ENCODE measurements at places on chromosomes 6 and 20.

DNA sequence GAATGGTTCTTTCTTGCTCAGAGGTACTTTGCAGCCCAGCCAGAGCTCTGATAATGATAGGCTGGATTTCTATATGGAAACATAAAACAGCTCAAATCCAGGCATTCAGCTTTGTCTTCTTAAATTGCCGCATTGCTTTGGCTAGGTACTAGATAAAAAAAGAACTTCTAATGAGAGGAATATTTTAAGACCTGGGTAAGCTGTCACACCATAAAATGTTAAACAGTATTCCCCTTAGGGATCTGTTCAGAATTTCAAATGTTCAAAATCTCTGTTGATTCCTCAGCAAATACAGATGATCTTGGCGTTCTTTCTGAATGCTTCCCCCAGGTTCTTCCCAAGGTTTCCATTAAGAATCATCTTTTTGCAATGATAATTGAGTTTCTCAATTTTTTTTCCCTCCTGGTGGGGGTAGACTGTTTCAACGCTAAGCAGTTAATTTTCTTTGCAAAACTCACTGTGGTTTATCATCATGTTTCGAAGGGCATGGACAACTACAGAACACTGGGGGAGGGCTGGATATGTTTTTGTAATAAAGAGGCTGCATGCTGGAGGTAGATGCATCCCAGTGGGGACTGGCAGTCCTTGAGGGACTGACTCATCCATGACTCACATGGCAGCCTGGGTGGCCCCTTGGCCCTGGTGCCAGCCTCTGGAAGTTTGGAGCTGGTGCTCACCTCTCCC lies 31.0 kb downstream of the TIAM2 start:
- DNase-seq, result no peak

DNA sequence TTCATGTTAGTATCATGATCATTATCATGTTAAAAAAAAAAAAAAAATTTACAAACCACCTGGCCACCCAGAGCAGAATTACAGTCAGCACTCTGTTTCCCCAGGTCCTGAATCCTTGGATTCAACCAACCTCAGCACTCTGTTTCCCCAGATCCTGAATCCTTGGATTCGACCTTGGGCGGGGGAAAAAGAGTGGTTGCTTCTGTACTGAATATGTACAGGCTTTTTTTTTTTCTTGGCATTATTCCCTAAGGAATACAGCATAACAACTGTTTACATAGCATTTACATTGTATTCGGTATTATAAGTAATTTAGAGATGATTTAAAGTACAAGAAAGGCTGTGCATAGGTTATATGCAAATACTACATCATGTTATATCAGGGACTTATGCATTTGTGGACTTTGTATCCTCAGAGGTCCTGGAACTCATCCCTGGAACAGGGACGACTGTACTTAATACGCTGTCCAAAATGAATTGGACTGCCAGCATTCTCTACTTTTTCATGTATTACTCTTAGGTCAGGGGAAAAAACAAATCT lies 31.2 kb downstream of the GCNT2 start:
- no peak for DNase-seq

- no peak for DNase-seq
These were observed 620.5 kb downstream of the DOK5 start for GRCh38 chr20:55095745-55096400.

DNA sequence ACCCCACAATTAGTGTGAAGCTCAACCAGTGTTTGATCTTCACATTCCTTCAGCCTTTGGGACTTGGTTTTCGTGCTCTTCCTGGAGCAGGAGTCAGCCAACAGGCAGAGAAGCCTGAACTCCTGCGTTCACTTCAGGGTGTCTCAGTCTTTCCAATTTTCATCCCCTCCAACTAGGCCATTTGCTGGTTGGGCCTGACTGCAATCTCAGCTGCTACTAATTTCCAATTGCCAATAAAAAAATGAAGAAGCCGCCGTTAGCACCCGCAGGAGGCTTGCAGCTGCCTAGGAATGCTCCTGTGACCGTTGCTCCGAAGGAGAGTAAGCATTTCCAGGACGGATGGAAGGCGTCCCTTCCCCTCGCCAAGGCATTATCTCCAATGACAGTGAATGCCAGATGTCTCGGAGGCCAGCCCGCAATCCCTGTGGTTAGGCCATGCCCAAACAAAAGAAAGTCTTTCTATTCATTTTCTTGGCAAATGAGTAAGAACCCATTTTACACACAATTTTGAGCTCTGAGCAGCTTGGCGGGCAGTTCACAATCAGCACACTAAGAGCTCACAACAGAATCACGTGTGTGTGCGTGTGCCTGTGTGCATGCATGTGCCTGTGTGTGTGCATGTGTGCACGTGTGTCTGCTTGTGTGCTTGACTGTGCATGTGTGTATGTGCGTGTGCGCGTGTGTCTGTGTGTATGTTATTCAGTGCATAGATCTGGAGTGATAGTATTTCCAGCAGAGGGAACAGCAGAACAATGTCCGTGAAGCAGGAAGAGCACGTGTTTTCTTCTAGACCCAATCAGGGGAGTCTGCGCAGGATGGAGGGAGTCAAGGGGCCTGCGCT lies 301.2 kb downstream of the SMOC2 start:
- DNase-seq, result no peak

GRCh38 chr6:155738602-155739105 lies 283.0 kb upstream of the NOX3 start:
- no peak for DNase-seq

GRCh38 chr6:163412341-163412740 lies 2.2 kb upstream of the QKI start:
- DNase-seq, result no peak

DNA sequence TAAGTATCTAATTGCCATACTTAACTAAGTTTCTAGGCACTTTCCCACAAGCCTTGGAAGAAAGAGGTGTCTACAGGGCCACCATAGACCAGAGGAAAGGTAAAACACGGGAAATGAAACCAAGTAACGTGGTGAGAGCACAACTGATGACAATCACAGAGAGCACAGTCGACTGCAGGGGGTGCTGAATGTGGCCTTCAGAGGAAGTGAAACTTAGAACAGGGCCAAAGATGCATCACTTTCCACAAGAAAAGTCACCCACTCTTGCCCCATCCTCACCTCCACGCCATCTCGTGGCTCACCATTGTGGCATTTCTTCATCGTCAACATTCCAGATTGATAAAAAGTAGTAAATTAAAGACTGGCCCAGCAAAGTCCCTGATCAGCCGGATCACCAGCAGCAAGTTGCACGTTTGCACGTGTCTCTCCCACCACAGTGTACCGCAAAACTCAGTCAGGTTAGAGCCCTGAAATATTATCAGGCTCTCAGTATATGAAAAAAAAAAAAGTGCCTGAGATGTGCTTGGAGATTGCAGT lies 31.4 kb downstream of the HIVEP2 start:
- DNase-seq, result no peak

GRCh38 chr6:155270561-155271091 lies 6.8 kb downstream of the CLDN20 start:
- no peak for DNase-seq

DNA sequence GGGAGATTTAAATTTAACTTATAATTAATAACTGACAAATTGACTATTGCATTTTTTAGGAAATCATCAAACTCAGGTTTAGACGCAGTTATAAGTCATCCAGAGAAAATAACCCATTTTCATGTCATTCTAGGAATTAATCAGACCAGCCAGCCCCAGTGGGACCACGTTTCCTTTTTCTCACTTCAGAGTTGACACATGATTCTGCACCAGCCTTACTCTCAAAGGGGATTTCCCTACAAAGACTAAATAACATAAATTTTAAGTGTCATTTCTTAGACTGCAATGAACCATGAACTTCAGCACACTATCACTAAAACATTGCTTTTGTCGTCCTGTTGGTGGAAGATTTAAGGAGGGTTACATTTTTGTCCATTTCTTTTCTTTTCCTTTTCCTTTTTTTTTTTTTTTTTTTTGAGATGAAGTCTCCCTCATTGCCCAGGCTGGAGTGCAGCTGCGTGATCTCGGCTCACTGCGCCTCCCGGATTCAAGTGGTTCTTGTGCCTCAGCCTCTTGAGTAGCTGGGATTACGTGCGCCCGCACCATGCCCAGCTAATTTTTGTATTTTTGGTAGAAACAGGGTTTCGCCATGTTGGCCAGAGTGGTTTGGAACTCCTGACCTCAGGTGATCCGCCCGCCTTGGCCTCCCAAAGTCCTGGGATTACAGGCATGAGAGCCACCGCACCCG lies 3.6 kb downstream of the IPCEF1 start:
- DNase-seq, result no peak

DNA sequence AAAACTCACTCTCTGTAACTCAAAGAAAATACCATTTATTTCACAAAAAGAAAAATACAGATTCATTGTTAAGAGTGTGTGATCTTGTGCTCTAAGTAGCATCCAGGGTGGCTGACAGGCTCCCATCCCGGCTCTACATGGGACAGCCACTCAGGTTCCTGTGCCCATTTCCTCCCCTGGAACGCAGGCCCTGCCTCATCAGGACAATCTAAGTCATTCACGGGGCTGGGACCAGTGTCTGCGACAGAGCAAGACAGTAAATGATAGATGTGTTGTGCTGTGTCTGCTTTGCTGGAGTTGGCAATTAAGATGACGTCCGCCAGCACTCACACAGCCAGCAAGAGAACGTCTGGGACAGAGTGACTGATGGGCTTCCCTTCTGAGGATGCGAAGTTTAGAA lies 6.9 kb upstream of the FAM209A start:
- DNase-seq, result no peak

- DNase-seq, result no peak
These were observed 82.2 kb upstream of the PAX1 start for GRCh38 chr20:21623074-21623780.

DNA sequence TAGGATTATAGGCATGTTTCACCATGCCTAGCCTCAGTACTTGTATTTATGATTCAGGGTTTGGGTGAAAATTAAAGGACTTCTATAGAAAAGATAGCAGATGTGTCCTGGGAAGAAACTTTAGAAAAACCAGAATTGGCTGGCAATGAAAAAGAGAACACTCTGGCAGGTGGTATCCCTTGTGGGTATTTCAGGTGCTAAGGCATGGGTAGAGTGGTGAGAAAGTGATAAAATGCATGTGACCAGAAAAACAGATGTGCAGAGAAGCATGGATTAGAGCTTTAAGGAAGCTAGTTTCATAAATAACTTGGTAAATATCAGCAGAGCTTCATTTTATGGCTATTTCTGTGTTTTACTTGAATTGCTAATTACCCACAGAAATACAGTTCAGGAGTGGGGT lies 622.2 kb downstream of the DOK5 start:
- no peak for DNase-seq

DNA sequence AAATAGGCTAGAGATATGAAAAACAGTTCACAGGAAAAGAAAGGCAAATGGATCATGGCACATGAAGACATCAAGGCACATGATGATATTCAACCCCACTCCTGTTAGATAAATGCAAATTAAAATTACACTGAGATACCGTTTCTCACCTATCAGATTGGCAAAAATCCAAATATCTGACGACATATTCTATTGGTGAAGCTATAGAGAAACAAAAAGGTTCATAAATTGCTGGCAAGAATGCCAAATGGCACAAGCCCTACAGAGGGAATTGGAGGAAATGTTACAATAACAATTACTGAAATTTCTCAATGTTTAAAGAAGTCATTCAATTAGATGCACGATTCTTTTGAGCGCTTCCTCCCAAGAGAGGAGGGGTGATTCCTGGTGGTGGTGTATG lies 45.3 kb upstream of the DSN1 start:
- DNase-seq, result no peak

DNA sequence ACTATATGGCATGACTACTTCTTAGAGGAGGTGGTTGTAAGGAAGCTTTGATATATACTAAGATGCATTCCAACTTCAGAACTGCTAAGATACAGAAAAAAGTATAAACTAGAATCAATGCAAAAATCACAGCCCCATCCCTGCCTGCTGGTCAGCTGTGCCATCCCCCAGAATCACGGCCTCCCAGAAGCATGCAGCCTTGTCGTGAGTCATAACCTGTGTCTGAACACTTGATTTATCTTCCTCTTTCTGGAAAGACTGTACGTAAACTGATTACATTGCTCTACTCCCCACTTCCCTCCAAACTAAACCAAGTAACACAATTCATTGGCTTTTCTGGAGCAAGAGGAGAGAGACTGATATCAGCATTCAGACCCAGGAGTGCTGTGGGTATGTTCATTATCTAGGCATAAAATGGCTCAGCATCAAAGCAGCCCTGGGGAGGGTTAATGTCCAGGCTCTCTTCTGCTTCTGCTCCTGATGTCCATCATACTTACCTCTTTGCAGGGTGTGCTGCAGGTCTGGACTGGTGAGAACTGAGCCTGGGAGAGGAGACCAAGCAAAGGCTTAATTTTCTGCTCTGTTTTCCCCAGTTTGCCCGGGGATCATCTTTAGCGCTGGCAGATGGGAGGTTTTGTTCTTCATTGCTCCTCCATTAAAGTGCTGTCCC lies 18.4 kb downstream of the SCP2D1 start:
- DNase-seq, result no peak

- no peak for DNase-seq
These were observed 50.0 kb upstream of the SLC22A23 start for GRCh38 chr6:3506751-3507383.

DNA sequence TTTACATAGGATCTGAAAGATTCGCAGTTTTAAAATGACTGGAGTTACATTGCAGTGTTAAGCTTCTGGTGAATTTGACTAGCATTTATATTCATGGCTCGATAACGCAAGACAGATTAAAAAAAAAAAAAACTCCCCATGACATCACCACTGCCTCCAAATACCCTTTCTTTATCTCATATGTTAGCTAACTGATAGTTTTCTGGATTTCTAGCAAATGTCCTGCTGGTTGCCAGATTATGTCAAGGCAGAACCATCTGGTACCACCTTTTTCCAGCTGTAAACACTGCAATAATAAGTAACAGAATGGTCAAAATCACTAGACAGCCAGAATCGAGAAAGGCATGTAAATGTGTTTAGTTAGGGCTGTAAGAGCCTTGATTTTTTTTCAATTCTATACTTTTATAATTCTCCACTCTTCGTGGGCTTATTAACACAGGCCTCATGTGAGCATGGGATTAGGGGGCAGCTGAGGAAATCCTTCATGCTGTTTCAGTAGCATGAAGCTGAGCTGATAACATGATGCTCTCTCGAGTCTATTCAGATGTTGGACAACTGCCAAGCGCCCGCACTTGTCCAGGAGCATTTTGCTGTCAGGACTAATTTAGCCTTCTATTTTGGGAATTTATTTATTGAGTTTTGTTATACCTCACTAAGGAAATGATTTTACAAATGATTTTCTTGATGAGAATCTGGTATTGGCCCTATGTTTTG lies 166.0 kb upstream of the SCGN start:
- DNase-seq, result no peak

- DNase-seq, result no peak
These were observed 12.0 kb upstream of the SLC17A5 start for GRCh38 chr6:73665686-73666319.

GRCh38 chr6:150549674-150550101 lies 50.0 kb upstream of the PLEKHG1 start:
- DNase-seq, result no peak

- no peak for DNase-seq
These were observed 145.4 kb downstream of the BFSP1 start for GRCh38 chr20:17385798-17386197.

- DNase-seq, result no peak
These were observed 32.2 kb downstream of the AHI1 start for GRCh38 chr6:135465307-135465706.

DNA sequence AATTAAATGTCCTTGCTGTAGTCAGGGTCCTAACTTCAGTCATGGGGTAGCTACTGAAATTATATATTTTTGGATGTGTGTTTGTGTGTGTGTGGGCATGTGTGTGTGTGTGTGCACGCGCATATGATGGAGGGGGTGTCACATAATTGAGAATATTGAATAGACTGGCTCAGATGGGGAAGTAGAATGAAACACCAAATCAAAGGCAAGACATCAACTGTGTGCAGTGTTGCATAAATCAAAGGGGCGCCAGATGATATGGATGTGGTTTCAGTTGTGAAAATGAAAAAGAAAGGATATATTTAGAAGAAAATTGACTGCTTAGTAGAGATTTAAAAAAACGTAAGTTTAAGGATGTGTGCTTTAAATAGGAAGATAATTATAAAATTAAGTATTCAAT lies 144.2 kb upstream of the CEP162 start:
- no peak for DNase-seq

Measured in glomerular endothelial cell (primary cell).